ENCODE measurements at places on chromosomes 16 and 17. TPM values are rescaled to one million over a fixed set of nuclear protein-coding genes. Genes with fewer than 3 reads are reported as not detected.

Gene LITAFD
- not detected for total RNA-seq

Gene OR1A1
- total RNA-seq = 0.21 TPM

Gene CMTM2
- not detected for total RNA-seq

Gene KRTAP4-1
- 51.7 TPM for total RNA-seq

DNA sequence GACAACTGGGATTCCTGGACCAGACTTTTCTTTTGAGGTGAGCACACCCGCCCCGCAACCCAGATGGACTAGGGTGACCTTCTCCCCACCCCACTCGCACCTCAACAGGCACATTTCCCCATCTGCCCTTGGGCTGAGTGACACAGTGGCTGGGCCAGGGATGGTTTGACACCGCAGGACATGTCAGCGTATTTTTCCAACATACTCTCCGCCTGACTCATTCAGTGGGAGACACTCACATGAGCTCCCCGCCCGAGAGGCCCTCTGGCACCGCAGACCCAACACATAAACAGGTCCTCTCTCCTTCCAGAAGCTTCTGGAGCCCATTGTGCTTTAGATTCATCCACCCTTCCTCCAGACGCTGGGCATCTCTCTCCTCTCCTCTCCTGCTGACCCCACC is 69.4 kb downstream of the ZDHHC7 start:
- DNase-seq = peak; percentile 77

DNA sequence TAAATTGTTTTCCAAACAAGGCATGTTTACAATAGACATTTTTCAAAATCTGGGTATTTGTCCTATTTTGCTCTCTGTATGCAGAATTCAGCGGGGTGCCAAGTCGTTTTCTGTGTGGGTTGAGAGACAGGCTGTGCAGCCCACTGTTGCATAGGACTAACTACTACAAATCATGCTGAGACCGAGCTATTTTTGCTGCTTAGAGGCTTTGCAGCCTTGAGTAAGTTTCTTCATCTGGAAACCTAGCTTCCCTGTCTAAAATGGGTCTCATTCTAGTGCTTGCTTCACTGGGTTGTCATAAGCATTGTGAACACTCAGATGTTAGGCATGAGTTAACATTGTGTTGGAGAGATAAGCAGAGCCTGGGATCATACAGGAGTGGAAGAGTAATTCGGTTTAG is 1.3 kb downstream of the PRPSAP2 start:
- DNase-seq = no peak

DNA sequence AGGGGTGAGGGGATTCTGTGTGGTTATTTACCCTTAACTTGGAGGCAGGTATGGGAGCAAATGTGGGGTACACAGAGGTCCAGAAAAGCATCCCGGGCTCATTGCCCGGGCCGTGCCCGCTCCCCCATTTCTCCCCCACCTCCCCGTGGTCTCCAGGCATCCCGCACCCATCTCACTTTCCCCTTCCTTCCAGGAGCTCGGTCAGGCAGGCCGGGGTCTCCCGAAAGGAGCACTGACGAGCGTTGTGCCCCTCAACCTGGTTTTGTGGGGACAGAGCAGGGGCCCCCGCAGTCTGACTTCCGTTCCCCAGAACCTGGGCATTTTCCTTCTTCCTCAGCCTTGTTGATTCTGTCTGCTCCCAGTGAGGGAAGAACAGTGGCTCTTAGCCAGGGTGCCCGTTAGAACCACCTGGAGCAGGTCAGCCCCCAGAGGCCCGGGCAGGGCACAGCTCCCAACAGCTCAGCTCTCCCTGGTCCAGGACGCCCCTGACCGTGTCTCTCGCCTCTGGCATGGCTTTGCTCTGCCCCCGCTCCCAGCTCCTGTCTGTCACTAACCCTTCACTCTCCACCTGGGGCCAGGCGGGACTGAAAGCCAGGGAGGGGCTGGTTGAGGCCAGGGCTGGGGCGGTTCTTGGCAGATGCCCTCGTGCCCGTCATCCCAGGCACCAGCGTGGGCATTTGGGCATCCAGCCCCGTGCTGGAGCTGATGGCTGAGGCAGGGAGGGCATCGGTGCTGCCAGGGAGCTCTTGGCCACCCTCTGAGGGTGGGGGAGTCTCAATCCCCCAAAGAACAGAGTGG is 12.5 kb upstream of the NUDT16L1 start:
- no peak for DNase-seq

DNA sequence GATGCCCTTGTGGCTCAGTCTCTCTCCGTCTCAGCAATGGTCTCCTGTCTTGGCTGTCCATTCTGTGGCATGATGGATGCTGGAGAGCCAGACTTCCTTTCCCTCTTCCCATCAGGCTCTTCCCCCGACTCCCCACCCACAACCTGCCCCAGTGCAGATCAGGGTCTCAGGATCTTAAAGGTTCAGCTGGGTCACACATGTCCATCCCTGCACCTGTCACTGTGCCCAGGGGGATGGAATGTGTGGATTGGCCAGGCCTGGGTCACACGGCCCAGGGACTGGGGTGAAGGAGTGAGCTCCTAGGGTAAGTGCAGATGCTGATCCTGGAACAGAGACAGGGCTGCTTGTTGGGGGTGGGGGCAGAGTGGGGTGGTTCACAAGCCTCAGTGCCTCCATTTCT is 23.0 kb downstream of the ADGRG5 start:
- no peak for DNase-seq

- DNase-seq = no peak
Observed at GRCh38 chr17:48127371-48128051, 19.9 kb downstream of the SNX11 start.

- DNase-seq = no peak
Observed at GRCh38 chr16:50712560-50712898, 19.1 kb downstream of the NOD2 start.

DNA sequence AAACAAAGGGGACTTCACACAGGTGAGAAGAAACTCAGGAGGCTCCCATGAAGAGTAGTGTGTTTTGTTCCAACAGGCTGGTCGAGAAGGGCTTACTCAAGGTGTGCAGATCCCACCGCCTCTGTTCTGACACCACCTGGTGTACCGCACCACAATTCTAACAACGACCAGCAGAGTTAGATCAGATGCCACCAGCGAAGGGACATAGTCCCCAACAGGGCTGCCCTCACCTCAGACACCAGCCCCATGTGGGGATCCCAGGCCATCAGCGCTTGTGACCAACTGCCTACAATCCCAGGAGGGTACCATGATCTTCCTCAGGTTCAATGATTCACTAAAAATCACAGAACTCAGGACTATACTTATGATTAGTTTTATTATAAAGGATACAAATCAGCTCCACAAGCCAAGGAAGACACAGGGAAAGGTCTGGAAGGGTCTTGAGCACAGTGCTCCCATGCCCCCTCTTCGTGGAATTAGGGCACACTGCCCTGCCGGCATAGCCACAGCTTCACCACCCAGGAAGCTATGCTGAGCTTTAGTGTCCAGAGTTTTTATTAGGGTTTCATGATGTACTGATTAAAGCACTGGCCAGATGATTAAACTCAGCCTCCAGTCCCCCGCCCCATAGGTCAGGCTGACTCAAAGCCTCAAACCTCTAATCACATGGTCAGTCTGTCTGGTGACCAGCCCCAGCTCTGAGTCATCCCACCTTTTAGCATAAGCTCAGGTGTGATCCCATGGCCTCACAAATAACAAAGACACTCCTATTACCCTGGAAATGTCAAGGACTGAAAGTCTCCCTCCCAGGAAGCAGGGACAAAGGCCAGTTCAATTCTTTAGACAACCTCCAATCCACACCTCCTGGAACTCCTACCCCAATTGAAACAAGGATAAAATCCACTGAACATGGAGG is 26.0 kb downstream of the TRIM25 start:
- DNase-seq = no peak

- DNase-seq = peak; percentile 28
Observed at GRCh38 chr17:10777890-10778289, 26.0 kb downstream of the TMEM238L start.

GRCh38 chr16:75310541-75310940 is 59.1 kb upstream of the BCAR1 start:
- no peak for DNase-seq

DNA sequence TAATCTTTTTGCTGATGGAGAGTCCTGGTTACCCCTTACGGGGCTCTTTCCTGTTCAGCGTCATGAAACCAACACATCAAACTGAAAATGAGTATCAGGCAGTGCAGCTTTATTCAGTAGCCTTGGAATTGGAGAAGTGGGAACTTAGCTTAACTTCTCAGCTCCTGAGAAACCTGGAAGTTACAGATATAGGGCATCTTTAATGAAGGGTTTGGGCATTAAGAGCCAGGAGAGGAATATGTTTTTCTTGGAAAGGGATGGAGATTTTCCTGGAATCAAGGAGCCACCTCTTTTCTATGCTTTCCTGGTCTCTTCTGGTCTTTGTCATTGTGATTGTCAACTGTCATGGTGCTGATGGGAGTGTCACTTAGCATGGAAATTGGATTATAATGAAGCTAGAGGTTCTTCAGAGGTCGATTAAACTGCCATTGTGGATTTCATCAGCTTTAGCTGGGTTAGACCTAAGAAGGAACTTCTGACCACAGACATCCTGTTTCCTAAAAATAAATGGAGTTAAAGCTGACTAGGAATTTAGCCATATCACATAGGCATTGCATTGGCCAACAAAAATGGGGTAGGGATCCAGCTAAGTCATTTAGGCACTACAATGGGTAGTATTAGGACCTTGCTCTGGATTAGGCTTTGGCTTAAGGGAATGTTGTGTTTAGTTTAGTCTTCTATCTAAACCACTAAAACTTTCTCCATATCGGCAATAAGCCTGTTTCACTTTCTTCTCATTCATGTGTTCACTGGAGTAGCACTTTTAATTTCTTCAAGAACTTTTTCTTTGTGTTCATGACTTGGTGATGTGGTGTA is 186.4 kb downstream of the BCAS3 start:
- no peak for DNase-seq

GRCh38 chr16:75351183-75351582 is 82.1 kb downstream of the CFDP1 start:
- DNase-seq = no peak

DNA sequence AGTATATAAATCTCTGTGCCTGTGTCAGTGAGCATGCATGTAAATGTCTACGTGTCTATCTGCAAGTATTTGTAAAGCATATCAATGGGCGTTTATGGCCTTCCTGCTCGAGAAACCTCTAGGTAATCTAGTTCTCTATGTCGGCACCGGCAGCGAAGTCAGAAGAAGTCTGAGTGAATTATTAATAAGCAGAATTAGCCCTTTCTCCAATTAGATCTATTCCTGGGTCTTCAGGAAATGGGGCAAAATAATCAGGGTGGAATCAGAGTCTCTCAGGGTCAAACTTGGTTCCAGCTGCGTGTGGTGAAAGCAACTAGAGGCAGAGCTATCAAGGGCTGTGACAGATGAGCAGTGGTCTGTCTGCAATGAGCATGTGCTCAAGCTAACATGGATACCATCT is at the start of gene C17orf78:
Gene C17orf78, plus strand, starts transcription at position 280 of the 400 bp plus-strand sequence. Its CDS starts 108 bp downstream, at position 388.
- DNase-seq = no peak

GRCh38 chr16:88329726-88330700 is 52.7 kb upstream of the ZNF469 start:
- DNase-seq = no peak

GRCh38 chr16:24754543-24754942 is 25.1 kb downstream of the TNRC6A start:
- DNase-seq = no peak

DNA sequence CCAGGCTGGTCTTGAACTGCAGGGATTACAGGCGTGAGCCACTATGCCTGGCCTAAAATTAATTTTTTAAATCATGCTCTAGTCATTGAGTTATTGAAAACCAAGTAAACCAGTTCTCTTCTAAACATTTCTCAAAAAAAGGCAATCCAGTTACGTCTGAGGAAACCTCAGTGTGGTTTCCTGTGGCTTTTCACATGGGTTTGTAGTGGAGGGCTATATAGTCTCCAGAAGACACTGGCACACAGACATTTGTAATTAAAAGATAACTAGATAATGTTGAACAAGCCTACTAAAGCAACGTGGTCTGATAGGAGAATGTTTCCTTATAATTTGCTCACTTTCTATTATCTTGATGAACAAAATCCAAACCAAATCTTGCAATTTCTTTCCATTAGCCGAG is 5.2 kb upstream of the TOB1 start:
- no peak for DNase-seq

GRCh38 chr16:3026003-3026378 is 2.2 kb downstream of the THOC6 start:
- no peak for DNase-seq

Data from suprapubic skin (tissue), 4 donors.